ENCODE measurements at places on chromosomes 7 and 10.

- no peak for DNase-seq
Measured at GRCh38 chr7:47475880-47476227, 106.1 kb downstream of the TNS3 start.

- no peak for DNase-seq
Measured at GRCh38 chr10:7526017-7526400, 115.2 kb upstream of the SFMBT2 start.

- no peak for DNase-seq
Measured at GRCh38 chr7:4959306-4959705, 319 bp upstream of the MMD2 start.

DNA sequence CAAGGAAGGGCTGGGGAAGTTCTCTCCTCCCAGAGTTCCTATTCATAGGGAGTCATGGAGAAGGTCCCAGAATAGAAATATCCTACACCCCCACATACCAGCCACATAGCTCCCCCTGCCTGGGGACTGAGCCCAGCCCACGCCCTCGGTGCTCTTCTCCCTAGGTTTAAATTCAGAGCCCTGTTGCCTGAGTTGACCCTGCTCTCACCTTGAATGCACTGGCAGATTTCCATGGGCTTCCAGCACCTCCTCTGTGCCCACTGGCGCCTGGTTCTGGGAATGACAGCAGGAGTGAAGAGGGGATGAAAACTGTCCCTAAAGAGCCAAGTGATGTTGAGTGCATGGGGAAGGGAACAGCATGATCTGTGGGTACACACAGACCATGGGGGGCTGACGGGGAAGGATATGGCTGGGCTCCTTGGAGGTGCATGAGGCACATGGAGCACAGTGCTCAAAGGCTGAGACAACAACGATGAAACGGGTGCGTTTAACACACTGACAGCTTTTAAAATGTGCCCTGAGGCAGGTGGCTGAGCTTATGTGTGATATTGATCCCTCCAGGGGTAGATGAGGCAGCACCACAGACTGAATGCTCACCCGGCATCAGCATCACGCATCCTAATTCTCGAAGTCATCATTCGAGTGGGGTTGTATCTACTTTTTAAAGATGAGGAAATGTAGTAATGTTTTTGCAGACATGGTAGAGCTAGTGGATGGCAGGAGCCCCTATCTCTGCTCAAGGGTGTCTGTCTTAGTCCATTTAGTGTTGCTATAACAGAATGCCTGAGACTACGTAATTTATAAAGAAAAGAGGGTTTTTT lies 53.7 kb upstream of the IGFBP3 start:
- no peak for DNase-seq
